ENCODE measurements at places on chromosomes 16 and 17.

DNA sequence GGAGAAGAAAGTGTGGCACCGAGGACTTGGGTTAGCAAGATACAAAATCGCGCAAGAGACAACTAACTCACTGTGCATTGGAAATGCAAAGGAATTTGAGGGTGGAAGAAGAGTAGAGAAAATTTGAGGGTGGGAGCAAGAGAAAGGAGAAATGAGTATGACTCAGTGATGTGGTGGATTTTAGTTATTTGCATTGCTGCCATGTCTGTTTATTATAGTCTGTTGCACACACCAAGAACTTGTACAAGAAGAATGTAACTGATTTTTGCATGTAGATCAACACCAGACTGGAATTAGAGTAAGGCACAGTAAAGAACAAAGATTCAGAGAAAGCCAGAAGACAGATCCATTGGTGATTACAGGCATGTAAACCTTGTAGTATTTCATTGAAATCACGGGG is 71.6 kb upstream of the SMIM36 start:
- DNase-seq = no peak

- no peak for DNase-seq
Observed at GRCh38 chr16:78972006-78972405, 628.5 kb downstream of the MAF start.

GRCh38 chr17:32777436-32777835 is 99.5 kb downstream of the MYO1D start:
- DNase-seq = no peak

GRCh38 chr17:50749245-50749644 is 18.1 kb downstream of the ANKRD40CL start:
- no peak for DNase-seq

DNA sequence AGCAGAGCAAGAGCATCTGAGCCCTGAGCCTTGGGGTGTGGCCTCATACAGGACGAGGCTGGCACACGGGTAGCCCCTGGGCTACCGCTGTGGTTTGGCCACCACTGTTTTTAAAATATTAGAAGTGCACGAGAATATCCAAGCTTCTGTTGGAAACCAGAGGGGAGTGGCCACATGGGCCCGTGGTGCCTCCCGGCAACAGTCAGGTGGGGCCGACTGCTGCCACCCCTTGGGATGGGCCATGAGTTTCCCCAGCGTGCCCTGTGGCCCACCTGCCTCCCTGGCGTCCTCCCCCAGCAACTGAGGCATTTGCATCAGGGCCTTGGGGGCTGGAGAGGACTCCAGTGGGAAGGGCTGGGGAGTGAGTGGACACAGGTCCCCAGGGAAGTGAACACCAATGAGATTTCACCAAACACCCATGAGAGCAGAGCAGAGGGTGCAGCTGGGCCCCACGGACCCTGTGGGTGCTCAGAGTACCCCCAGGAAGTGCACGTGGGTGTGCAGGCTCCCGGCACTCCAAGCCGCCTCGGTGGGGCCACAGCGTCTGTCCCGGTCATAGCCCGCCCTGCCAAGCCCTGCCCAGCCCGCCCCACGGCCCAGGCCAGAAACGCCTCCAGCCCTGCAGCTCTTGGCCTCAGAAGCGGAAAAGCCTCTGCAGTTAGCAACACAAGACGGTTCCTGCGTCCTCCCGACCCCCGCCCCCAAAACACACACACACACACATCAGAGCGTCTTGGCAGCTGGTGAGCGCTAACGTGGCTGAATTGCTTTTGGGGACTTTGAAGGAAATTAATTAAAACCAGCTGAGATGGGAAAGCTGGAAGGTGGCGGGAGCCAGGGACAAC is 22.7 kb downstream of the ZNF469 start:
- no peak for DNase-seq

DNA sequence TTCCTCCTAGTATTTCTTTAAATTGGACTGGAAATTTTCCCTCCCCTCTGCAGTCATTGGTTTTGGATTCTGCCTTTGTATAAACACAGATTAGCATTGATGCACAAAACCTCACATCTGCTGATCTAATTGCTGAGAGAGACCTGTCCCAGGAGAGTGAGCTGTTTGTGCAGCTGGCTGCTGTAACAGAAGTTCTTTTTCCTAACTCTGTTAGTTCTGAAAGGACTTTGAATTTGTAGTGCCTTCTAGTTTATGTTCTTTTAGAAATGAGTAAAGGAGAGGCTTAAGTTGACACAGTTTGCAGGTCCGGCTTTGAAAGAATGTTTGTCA is 45.2 kb upstream of the KPNB1 start:
- no peak for DNase-seq

DNA sequence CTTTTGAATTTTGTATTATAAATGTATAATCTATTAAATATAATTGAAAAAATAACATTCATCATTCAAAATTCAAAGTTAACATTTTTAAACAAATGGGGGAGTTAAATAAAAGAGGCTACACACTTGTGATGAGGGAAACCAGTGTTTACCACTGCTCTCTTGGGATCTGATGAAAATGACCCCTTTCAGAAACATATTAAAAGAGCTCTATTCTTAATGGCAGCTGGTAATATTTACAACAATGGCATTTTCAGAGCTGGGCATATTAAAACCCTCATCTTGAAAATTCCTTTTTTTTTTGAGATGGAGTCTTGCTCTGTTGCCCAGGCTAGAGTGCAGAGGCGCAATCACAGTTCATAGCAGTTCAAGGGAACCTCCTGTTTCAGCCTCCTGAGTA is 19.3 kb upstream of the FLCN start:
- no peak for DNase-seq

GRCh38 chr17:42642336-42642735 is 16.7 kb upstream of the TUBG2 start:
- no peak for DNase-seq

DNA sequence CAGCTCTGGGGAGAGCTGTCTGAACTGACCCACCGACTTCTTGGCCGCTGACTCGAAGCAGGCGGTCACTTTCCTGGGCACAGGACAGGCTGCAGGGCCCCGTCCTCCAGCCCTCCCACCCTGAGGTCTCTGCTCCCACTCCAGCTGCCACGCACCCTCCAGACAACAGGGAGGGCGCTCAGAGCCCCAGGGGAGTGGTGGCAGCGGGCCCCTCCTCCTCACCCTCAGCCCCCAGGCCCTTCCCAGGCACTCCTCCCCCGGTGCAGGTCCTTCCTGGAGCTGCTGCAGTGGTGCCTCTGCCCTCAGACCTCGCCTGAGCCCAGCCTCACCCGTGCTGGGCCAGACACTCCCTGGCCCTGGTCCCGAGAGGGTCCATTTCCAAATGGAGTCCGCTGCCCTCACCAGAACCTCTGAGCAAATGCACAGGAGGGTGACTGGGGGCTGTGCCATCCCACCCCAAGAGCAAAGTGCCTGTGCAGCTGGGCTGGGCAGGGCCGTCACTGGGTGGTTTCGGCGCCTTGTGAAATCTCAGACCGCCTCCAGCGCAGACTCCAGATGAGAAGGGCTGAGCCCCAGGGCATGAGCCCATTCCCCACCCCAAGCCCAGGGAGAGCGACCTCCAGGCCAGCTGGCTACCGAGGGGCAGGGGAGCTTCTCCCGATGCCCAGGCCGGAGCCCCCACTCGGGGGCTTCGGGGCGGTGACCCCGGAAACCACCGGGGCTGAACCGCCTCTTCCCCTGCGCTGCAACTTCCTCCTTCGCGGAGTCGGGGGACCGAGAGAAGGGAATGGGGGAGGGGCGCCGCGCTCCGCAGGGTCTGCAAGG is 717 bp downstream of the CYBA start:
- DNase-seq = no peak

DNA sequence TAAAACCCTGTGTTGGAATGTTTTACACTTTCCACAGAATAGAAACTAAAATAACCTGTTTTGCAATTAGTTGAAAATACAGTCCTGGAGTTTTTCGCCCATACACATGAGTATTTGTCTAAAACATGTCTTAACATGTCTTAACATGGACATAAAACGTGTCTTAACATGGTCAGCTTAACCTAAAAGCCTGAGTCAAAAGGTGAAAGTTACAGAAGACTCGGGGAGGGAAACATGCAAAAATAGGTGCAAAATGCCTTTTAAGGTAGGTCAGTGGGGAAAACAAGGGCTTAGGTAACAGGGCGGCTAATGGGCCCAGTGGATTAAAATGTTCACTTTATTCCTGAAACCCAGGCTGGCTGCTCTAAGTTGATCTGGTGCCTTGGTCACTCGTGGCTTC is 56.1 kb upstream of the RBL2 start:
- no peak for DNase-seq

Data from LNCaP clone FGC (cell line).